ENCODE measurements at places on chromosomes 5 and 9. TPM values are rescaled to one million over a fixed set of nuclear protein-coding genes. Genes with fewer than 3 reads are reported as not detected.

PHF24 gene
- 45.2 TPM for total RNA-seq

RFK gene
- total RNA-seq = 113 TPM

SMIM33 gene
- not detected for total RNA-seq

TAF1L gene
- total RNA-seq = under 0.01 TPM

PCDHA13 gene
- total RNA-seq = 9.9 TPM

FOXD4L6 gene
- total RNA-seq = 0.46 TPM

RLN2 gene
- total RNA-seq = 1.4 TPM

CD14 gene
- 12.9 TPM for total RNA-seq

ADAMTS6 gene
- 27.5 TPM for total RNA-seq

ERBIN gene
- total RNA-seq = 111 TPM

ERCC8 gene
- total RNA-seq = 31.6 TPM

RNF183 gene
- not detected for total RNA-seq

TSSK1B gene
- total RNA-seq = not detected

ORM2 gene
- total RNA-seq = not detected

LRSAM1 gene
- total RNA-seq = 32.3 TPM

ST8SIA4 gene
- 76.1 TPM for total RNA-seq

GHR gene
- total RNA-seq = 6.0 TPM

FRMPD1 gene
- 3.0 TPM for total RNA-seq

MRPS2 gene
- 13.6 TPM for total RNA-seq

SLC6A19 gene
- total RNA-seq = not detected

DAB2IP gene
- 22.6 TPM for total RNA-seq

PFDN1 gene
- total RNA-seq = 57.0 TPM

PPP3R2 gene
- total RNA-seq = 0.92 TPM

GLIPR2 gene
- total RNA-seq = 15.0 TPM

DNM1 gene
- total RNA-seq = 155 TPM

DIRAS2 gene
- total RNA-seq = 97.1 TPM

TMEM215 gene
- 9.0 TPM for total RNA-seq

PRDM9 gene
- total RNA-seq = not detected

IL33 gene
- 17.5 TPM for total RNA-seq

OGN gene
- 11.8 TPM for total RNA-seq

TMEM8B gene
- total RNA-seq = 10.4 TPM

DNAJC25 gene
- 8.1 TPM for total RNA-seq

PCDHB8 gene
- total RNA-seq = 8.1 TPM

PRLR gene
- 4.6 TPM for total RNA-seq

C9 gene
- total RNA-seq = not detected

PLEKHG4B gene
- total RNA-seq = 4.2 TPM

ADRB2 gene
- total RNA-seq = 2.1 TPM

TAF11L5 gene
- total RNA-seq = not detected

SNCAIP gene
- 48.2 TPM for total RNA-seq

DDX4 gene
- total RNA-seq = not detected

SPINK6 gene
- total RNA-seq = not detected

ADAMTS2 gene
- total RNA-seq = 6.9 TPM

NCS1 gene
- total RNA-seq = 259 TPM

CCT5 gene
- 259 TPM for total RNA-seq

CEL gene
- total RNA-seq = 0.46 TPM

POLR1E gene
- total RNA-seq = 32.8 TPM

IZUMO3 gene
- total RNA-seq = not detected

TNFAIP8 gene
- 4.8 TPM for total RNA-seq

HK3 gene
- total RNA-seq = 1.2 TPM

SPINK4 gene
- total RNA-seq = not detected

PCDHA11 gene
- 22.8 TPM for total RNA-seq

PCDHB5 gene
- 11.1 TPM for total RNA-seq

FUT7 gene
- total RNA-seq = not detected

GCNT1 gene
- total RNA-seq = 3.9 TPM

AGPAT2 gene
- total RNA-seq = 3.5 TPM
